ENCODE measurements at places on chromosomes 12 and 14.

GRCh38 chr12:105102673-105103072 is 4.9 kb upstream of the WASHC4 start:
- no peak for DNase-seq

DNA sequence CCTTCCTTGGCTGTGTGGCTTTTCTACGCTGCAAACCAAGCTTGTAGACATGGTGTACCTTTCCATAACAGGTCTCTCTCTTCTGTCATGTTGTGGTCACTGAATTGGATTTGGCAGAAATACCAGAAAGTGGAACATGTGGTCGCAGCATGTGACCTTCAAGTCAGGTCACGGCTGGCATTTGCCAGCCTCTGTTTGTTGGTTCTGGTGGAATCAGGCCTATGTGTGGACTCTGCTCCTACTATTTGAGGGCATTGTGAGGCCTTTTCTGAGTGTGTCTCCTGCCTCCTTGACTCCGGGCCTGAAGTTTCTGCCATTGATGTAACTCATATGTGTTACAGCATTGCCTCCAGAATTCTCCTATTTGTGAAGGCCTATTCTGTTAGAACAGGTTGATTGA is 116.7 kb downstream of the CACNA1C start:
- DNase-seq, result no peak

DNA sequence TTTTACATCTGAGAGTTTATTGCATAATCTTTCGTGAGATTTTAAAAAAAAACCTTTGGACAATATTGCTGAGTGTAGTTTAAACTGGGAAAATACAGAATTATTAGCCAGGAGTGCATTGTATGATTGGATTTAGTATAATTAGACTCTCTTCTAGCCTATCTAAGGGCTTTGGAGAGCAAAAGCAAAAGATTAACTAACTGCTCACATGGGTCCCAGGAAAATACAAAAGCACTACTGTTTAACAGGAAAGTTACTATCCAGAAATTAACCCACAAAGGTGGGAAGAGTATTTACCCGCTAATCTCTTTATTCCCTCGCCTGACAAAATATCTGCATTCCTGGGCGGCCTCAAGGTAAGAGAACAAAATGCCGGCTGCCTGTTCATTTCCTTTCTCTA is 309.5 kb downstream of the ATXN7L3B start:
- no peak for DNase-seq

- DNase-seq, result no peak
Observed at GRCh38 chr12:89928467-89928866, 219.8 kb upstream of the ATP2B1 start.

DNA sequence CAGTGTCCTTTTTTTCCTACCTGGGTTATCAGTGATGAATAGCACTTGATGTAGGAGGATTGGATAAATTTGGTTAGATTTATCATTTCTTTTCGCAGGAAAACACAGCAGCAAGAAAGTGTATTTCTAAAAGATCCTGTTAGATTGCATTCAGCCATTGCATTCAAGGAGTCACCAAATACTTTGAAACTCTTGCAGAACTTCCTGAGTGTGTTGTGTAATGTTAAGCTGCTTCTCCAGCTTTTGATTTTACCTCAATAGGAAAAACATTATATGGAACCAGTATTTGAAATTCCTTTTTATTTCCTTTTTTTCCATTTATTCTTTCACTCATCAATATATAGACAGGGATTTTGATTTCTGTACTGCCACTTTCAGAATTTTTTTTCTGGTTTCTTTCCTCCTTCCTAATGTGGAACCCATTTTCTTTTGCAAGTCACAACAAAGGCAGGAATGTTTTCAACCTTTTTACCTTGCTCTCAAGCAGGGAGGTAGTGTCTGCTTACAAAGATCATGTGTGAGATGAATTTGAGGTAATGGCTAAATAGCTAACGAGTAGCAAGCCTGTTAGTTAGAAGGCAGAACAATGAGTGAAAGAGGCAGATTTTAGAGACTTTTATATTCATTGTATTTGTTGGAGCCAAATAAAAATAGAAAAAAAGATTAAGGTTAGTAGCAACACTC is 56.2 kb downstream of the PPHLN1 start:
- DNase-seq, result no peak

DNA sequence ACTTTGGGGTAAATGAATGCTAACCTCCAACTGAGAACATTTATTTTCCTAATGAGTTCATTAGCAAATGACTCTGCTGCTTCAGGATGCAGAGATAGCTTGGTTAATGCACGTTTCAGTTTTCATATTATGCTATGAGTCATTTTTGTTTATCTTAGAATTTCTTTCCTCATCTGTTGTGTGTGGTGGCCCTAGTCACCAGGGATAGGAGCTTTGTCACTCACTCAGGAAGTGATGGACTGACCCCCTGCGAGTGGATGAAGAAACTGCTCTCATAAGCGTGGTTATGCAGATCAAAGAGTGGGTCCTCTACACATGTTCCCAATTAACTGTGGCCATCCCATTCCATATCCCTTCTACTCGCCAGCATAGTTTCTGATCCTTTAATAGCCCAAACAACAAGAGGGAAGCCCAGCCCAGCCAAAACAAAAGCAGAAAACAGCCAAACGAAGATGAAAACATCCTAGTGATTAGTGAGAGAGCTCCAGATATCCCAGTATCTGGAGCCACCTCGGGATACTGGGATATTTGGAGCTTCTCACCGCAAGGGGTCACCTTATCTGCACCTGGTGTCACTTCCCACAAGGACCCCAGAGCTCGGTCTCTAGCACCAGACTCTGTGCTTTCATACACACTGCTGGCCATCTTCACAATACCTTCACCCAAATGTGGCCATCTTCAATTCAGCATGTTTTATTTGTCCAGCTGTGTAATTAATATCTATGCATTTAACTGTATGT is 8.6 kb downstream of the TC2N start:
- no peak for DNase-seq

DNA sequence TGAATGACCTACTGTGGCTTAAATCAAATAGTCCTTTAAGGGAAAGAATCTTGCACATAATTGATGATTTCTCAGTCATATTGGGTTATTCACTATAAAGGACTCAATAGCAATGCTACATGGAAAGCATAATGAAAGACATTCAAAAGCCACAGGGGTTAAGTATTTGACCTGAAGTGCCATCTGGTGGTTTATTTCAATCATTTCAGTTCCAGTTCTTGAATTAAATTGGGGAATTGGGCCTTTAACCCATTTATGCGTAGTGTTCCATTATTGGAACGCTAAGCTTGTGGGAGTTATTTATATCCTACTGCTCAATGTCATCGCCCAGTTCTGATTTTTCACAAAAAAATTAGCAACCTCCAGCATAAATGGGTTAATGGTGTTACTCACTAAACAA is 41.3 kb upstream of the C12orf71 start:
- DNase-seq, result no peak

DNA sequence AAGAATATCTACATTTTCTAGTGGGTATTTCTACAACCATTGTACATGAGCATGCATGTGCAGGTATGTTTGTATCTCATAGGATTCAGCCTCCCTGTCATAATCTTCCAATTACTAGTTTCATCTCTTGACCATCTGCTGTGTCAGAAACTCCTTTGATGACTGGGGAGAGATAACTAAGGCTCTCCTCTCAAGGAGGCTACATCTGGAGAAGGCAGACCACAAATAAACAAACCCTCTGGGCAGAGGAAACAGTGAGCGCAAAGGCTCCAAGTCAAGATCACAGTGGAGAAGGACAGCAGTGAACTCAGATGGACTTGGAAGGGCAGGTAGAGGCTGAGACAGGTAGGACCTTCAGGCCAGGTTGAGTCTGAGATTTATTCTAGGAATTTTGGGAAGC is 166.4 kb downstream of the PELI2 start:
- DNase-seq, result no peak

DNA sequence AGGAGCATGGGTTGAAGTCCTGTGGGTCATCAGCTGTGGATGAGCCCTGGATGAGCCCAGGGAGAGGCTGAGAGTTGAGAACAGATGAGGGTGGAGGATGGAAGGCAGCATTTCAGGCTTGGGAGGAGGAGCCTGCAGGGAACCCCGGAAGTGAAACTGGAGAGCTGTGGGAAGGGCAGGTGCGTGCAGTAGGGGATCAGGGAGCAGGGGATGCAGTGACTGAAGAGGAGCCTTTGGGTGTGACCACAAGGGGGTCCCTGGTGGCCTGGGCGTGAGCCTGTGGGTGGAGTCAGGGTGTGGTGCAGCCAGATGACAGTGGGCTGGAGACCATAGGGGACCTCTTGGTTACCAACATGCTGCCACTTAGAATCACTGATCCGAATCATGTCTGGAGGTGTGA is 115.5 kb downstream of the PAPOLA start:
- no peak for DNase-seq

- no peak for DNase-seq
Observed at GRCh38 chr12:11729008-11729407, 79.5 kb downstream of the ETV6 start.

GRCh38 chr14:105046891-105047282 is 18.3 kb downstream of the GPR132 start:
- DNase-seq, result no peak

- DNase-seq, result no peak
Observed at GRCh38 chr12:4653691-4654090, 4.8 kb downstream of the NDUFA9 start.

GRCh38 chr14:35261774-35262173 is 30.4 kb upstream of the PSMA6 start:
- DNase-seq, result no peak

DNA sequence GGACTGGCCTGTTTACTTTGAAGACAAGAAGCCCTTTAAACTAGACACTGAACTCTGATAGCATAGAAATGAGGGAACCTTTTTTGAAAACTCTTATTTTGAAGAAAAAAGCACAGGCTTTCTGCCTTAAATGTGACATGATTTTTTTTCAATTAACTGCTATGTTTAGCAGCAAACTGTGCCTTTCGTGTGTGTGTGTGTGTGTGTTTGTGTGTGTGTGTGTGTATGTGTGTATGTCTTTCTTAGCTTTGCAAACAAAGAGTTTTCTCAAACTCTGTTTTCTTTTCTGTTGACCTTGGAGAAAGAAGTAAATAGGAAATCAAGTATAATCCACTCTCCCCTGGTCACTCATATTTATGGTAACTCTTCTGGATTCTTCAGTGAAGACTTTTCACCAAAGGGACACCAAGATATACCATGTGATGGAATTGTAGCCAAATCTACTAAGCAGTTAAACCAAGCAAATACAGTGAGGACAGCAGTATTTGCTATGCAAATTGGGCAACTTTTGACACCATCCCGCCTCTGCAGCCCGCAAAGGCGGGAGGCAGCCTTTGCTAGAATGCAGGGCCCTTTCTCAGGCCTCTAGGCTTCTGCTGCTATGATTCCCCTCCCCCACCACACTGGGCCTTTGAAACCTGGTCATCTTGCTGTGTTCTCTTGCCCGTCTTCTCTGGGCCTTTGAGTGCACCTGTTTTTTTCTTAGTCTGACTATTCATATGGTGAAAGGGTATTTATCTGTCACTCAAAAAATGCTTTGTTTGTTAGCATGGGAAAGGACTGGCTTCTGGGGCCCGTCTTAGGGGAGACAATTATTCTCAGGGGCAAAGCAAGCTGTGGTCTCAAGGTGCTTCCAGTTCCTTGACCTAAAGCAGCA is 107.9 kb downstream of the MYRFL start:
- no peak for DNase-seq

DNA sequence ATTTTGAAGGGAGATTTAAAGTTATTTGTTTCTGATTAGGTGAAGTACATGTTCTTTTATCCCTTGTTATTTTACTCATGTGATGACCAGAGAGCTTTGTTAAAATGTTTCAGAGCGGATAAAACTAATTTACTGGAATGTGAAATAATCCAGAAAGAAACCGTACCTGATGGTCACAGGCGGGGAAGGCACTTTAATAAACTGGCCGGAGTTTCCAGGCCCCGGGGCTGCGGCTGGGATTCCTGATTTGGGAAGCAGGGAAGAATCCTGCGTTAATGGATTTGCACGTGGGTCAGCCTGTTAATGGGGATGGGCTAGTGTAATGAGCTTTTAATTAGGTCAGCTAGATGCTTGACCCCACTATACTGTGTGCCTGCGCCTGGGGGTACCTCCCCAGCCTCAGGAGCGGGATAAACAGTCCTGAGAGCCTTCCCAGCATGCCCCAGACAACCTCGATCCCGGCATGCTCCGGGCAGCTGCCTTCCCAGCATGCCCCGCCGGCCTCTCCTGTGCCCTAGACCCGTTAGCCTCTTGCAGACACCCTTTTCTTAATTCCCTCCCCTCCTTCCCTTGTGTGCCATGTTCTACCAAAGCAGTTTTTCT is 208.6 kb upstream of the CDKN3 start:
- no peak for DNase-seq

DNA sequence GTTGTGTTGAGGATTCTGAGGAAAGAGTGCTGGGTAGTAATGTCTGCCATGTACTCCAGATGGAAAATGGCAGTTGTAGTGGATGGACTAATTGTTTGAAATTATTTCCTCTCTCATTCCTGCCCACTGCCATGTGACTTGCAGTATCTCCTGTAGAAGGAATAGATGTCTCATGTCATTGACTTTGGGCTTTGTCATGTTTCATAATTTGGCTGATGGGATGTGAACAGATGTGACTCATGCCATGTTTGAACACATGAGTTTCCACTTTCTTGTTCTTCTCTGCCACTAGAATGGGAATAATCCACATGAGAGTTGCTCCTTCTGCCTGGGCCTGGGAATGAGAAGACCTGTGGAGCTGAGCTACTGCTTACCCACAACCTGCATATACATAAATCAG is 2.4 kb upstream of the CALCOCO1 start:
- DNase-seq, result no peak

GRCh38 chr14:105355049-105355575 is 40.6 kb downstream of the PACS2 start:
- no peak for DNase-seq

- DNase-seq, result no peak
Observed at GRCh38 chr14:24057271-24057670, 5.5 kb downstream of the CARMIL3 start.

DNA sequence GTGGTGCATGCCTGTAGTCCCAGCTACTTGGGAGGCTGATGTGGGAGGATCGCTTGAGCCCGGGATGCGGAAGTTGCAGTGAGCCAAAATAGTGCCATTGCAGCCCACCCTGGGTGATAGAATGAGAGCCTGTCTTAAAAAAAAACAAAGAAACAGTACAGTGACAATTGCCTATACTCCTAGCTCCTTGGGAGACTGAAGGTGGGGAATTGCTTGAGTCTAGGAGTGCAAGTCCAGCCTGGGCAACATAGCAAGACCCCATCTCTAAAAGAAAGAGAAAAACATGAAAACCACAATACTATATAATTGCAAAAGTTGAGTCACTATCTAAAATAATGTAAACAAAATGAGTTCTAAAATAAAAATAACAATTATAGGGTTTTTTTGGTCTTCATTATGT is 20.0 kb downstream of the KLC1 start:
- no peak for DNase-seq

GRCh38 chr12:111816065-111816615 is 25.9 kb upstream of the MAPKAPK5 start:
- DNase-seq, result no peak
